CMK (cell line): ENCODE measurements at places on chromosomes 4 and X.

GRCh38 chrX:124507246-124507645 is 160.9 kb downstream of the SH2D1A start:
- DNase-seq, result no peak

- no peak for DNase-seq
These were observed 1.4 kb downstream of the HELT start for GRCh38 chr4:185019456-185020292.

DNA sequence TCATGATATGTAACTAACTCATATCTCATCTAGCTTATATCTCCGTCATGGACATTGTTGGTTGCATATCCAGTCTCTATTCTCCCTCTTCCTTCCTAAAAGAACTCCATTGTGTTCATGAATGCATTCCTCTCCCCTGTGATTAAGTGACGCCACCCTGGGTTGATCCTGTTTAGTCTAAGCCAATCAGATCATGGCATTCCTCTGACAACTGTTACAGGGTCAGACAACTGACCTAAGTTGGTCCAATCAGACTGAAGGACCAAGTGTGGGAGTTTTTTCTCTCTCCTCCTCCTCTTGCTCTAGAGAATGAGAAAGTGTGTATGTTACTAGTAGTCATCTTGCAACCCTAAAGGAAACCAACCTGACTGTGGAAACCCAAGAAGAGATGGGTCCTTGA is 3.6 kb downstream of the APOO start:
- DNase-seq, result no peak

GRCh38 chr4:64895031-64895430 is 485.8 kb upstream of the TECRL start:
- DNase-seq, result no peak

GRCh38 chr4:182671231-182671630 is 246.0 kb downstream of the DCTD start:
- no peak for DNase-seq

GRCh38 chr4:2598511-2599303 is 62.3 kb downstream of the FAM193A start:
- peak; percentile 17 for DNase-seq

DNA sequence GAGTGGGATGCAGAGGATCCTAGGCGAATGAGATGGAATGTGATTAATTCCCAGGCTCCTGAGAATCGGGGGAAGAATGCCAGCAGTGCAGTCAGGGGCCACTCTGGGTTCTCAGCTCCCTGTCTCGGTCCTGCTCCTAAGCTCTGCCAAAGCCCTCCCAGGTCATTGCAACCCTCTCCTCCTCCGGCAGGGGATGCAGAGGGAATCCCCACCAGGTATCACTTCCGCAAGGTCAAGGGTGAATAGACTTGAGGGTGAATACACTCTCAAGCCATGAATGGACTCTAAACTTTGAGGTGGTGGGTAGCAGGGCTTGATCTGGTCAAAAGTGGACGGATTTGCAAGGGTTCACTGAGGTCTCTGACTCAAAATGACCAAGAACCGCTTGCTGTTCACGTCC is 139.3 kb upstream of the MXRA5 start:
- no peak for DNase-seq

- DNase-seq, result no peak
These were observed 1.5 kb upstream of the COMMD8 start for GRCh38 chr4:47465004-47465403.

GRCh38 chrX:57445076-57445475 is 146.7 kb upstream of the ZXDB start:
- no peak for DNase-seq

DNA sequence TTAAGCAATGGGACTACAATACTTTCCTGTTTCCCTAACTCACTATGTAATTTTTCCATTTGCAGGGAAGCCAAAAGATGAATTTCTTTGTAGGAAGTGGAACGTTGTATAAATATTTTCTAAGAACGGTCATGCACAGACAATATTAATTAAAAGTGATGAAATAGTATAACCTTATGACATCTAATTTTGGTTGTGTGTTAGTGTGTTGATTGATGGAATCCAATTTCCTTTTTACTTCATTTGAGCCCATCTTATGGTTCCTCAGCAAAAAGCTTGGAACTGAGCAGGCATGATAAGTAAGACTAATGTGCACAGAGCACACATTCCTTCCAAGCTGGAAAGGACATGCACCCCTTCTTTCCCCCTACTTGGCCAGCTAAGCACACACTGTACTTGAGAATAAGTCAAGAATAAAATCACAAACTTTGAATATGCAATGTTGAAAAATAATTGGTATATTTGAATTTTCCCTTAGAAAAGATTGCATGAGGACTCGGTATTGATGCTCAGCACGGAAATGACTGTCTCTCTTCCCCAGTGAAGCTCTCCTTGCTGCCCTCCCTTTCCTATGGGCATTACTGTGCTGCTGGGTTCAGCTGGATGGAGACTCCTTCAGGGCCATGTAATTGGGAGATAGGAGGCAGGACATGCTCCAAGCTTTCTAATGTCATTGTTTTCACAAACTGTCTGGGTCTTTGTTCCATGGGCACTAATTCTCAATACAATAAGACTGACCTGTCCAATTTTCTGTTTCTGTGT is 19.2 kb upstream of the PDLIM3 start:
- no peak for DNase-seq

DNA sequence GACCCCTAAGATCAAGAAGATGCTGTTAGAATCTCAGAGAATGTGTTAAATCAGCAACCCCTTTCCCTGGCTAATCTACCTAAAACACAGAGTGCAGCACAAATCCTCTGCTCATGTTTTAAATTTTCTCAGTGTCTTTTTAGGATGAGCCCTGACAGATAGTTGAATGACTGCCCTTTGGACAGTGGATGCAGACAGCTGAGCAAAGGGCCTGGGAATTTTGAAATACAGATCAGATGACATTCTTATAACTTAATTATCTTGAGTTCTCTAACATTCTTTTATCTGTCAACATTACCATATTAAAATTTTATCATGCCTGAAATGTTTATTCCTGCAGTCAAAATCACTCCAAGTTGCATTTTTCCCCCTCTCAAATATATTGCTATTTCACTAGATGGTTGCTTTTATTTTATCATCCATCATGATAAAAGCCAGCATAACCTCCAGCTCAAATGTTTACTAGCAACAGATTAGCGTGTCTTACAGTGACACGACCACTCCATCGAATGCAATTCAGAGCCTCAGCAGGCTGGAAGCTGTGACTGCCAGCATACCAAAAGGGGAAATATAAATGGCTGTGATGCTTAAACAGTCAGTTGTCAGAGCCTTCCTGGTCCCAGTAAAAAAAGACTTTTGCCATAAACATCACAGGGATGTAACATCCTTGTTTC is 22.8 kb upstream of the ARHGAP24 start:
- no peak for DNase-seq

- no peak for DNase-seq
These were observed 94.4 kb downstream of the SOWAHB start for GRCh38 chr4:76803522-76803921.

- no peak for DNase-seq
These were observed 7.2 kb downstream of the RAB28 start for GRCh38 chr4:13476915-13477314.
